ENCODE measurements at places on chromosomes 7 and 10.

- no peak for DNase-seq
Measured at GRCh38 chr7:84336303-84336702, 141.7 kb upstream of the SEMA3A start.

- DNase-seq, result no peak
Measured at GRCh38 chr7:148382596-148382995, 208.0 kb upstream of the C7orf33 start.

- DNase-seq, result no peak
Measured at GRCh38 chr7:17710312-17710711, 230.0 kb downstream of the SNX13 start.

GRCh38 chr7:142134909-142135308 is 23.4 kb downstream of the MGAM2 start:
- no peak for DNase-seq

All from NCI-H1417 (cell line).